ENCODE measurements at places on chromosomes 6 and 20. TPM values are rescaled to one million over a fixed set of nuclear protein-coding genes. Genes with fewer than 3 reads are reported as not detected.

Gene DNAH8
- total RNA-seq: not detected

- no peak for DNase-seq
Observed at GRCh38 chr6:151633526-151634335, 139.9 kb downstream of the CCDC170 start.

Gene STX11
- 5.4 TPM for total RNA-seq

Gene AFG1L
- total RNA-seq: 3.7 TPM

All from vagina (tissue), 2 donors.